A673 (cell line): ENCODE measurements at places on chromosomes 2 and 18. TPM values are rescaled to one million over a fixed set of nuclear protein-coding genes. Genes with fewer than 3 reads are reported as not detected.
A peak's percentile ranks its signal among the peaks of the same experiment; 100 is the strongest.

DNA sequence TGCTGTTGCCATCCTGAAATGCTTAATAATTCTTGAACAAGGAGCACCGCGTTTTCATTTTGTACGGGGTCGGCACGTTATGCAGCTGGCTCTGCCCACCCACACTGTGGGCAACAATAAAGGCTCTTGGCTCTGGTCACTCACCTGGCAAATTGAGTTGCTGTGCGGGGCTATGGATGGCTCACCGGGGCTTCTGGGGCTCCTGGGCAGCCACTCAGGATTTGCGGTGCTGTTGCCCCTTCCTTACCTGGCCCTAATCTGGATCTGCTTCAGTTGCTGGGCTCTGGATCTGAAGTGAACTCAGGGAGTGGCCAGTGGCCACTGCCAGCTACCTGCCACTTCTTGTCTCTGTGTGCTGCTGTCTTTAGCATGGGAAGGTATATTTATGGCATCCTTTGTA lies 22.7 kb downstream of the RHOB start:
- DNase-seq: no peak

The OTOF gene
- total RNA-seq: not detected in 2 replicates

GRCh38 chr2:174829550-174829949 lies 65.3 kb upstream of the CHRNA1 start:
- DNase-seq: no peak

DNA sequence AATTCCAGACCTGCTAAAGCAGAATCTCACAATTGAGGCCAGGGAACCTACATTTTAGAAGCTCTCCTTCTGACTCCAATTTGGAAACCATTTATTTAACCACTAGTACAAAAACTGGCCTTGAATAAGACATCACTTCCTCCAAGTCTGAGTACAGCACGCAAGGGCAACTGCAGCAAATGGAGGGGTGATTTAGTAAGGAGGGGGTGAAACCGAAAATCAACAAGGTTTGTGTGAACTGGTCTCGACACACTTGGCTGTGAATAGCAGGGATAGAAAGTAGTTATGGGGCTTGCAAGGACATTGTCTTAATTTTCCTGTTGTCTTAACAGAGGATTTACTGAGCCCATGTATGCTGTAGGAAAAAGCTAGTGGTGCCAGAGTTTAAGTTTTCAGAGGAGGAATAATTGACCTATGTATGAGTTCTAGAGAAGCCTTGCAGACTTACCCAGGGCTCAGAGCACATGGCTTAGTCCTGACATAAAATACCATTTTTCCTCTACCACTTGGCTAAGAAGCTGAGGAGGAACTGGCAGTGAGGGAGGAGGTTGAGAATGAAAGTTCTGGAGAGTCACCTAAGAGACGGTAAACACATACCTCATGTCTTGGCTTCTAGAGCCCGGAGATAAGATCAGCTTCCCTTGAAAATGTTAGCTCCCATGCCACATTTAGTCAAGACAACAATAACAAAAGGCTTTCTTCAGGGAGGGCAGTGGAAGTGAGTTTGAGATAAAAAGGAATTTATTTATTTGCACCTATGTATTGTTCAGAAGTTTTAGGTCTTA lies 114.8 kb downstream of the SMAD2 start:
- no peak for DNase-seq

GRCh38 chr2:23918837-23919489 lies 8.0 kb downstream of the ATAD2B start:
- no peak for DNase-seq

- no peak for DNase-seq
Measured at GRCh38 chr2:134132490-134132857, 121.4 kb upstream of the MGAT5 start.

GRCh38 chr2:9964334-9964980 lies 13.0 kb downstream of the GRHL1 start:
- no peak for DNase-seq

DNA sequence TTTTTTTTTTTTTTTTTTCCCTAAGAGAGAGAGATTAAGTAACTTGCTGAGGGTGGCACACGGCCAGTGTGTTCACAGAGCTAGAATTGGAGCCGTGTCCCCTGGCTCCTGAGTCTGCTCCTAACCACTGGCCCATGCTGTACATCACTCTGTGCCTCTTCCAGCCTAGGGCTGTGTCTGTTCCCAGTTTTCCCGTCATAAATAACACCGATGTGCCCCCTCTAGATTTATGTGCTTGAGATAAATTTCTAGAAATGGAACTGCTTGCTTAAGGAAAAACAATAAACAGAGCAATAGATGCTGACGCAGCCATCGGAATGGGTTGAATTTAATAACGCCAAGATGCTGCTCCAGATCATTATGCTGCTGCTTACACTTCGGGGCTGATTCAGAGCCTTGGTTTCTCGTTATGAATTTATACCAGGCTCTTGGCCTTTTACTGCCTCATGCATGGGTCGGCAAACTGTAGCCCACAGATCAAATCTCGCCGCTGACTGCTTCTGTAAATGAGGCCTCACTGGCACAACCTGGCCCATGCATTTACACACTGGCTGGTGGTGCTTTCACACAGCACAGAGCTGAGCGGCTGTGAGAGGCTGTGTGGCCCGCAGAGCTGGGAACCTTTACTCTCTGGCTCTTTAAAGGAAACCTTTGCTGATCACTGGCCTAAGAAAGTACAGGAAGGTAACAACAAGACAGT lies 58.1 kb downstream of the NDUFA10 start:
- DNase-seq: no peak

DNA sequence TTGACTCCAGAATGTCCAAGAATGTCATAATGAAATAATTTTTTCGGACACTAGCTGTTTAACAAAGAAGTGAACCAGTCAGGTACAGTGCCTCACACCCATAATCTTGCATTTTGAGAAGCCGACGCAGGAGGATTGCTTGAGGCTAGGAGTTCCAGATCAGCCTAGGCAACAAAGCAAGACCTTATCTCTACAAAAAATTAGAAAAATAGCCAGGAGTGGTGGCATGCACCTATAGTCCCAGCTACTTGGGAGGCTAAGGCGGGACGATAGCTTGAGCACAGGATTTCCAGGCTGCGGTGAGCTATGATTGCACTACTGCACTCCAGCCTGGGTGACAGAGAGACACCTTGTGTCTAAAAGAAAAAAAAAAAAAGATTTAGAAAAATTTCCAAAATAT lies 235.8 kb upstream of the FN1 start:
- DNase-seq: no peak

- peak; percentile 17 for DNase-seq
Measured at GRCh38 chr2:69138247-69138772, 125.3 kb downstream of the ANTXR1 start.

DNA sequence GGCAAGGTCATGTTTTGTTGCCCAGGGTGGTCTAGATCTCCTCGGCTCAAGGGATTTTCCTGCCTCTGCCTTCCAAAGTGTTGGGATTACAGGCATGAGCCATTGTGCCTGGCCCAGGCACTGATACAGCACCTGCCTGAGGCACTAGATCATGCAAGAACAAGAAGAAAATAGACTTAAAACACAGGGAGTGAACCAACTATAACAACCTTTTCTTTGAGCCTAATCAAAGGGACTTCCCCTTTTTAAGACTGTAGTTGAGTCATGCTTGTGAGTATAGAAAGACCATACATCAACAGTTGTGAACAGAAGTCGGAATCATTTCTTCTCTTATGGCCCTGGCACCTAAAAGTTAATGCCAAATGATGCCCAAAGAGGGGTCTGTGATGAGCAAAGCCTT lies 47.9 kb upstream of the MAPRE2 start:
- no peak for DNase-seq

DNA sequence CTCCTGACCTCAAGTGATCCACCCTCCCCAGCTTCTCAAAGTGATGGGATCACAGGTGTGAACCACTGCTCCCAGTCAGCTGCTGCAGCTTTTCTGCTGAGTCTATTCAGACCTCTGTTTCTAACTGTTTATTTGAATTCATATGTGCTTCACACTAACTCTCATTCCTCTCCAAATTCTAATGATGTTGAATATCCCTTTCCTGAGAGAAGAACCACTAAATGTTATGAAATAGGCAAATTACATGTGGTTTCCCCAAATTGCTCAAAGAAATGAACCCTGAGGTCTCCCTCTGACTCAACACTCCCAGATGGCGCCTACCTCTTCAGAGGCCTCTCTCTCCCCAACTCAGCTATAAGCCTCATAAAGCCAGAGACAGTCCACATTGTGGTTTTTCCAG lies 98.6 kb downstream of the IRS1 start:
- DNase-seq: no peak

DNA sequence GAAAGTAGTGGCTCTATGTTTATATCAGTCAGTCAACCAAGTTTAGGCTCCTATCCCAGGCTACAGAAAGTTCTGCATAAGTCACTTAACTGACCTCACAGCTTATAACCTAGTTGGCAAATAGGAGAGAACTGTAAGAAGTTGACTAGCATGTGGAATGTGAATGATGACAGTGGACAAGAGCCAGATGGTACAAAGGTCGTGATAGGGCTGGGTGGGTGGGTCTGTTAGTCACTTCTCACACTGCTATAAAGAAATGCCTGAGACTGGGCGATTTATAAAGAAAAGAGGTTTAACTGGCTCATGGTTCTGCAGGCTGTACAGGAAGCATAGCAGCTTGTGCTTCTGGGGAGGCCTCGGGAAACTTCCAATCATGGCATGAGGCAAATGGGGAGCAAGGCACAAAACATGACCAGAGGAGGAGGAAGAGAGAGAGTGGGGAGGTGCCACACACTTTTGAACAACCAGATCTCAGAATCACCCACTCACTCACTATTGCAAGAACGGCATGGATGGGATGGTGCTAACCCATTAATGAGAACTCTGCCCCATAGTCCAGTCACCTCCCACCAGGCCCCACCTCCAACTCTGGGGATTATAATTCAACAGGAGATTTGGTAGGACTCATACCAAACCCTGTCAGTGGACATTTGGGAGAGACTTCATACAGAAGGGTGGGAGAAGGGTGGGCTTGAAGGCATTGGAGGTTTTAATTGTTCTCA lies 68.8 kb downstream of the LTBP1 start:
- no peak for DNase-seq

GRCh38 chr2:65802298-65802942 lies 370.0 kb upstream of the SPRED2 start:
- DNase-seq: no peak

- DNase-seq: peak; percentile 4
Measured at GRCh38 chr2:121860033-121860757, 104.7 kb downstream of the TSN start.

GRCh38 chr2:165792104-165792454 lies 2.0 kb downstream of the GALNT3 start:
- DNase-seq: no peak

The AFF3 gene
- not detected in 2 replicates for total RNA-seq

The AKAIN1 gene
- total RNA-seq: not detected in 2 replicates

The CTDP1 gene
- total RNA-seq: 22.5 and 22.6 TPM in 2 replicates

The FAP gene
- total RNA-seq: 0.88 and 2.3 TPM in 2 replicates

The THSD7B gene
- total RNA-seq: not detected in 2 replicates

The CNDP1 gene
- total RNA-seq: not detected in 2 replicates

DNA sequence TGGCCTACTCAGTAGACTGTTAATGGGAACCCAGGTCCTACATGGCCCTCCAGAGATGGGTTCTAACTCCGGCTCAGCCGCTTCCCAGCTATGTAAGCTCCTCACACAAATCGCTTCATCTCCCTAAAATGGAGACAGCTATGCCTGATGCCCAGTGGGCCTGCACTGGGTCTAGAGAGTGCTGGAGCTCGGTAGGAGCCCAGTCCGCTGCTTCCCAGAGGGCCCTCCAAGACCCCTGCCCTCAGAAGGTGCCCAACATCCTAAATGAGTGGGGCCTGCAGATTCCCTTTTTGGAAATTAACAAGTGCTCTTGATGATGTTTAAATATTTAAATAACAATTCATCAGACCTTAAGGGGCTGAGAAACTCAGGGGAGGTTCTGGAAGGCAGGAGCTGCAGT lies 47.1 kb downstream of the HS1BP3 start:
- DNase-seq: no peak

DNA sequence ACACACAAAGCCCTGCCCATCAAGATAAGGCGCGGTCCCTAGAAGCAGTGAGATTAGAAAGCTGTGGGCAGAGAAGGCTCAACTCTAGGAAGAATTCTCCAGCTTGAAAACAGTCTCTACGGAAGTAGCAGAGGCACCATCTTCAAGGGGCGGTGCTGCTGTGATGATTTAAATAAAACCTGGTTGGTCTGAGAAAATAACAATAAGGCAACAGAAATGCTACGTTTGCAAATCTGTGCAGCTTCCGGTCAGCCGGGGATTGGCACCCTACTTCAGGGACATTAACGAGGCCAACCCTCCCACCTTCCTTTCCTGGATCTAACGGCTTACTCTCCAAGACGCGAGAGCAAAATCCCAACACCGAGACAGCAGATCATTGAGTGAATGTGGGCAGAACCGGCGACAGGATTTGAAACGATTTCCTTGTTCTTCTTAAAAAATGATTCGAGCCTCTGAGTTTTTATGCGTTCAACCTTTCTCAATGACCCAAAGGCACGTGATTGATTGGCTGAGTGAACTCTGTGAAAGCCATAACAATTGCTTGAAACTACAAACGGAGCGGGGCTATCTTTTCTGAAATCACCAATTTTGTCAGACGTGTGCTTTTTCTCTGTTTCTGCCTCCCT lies 93.7 kb upstream of the ZNF516 start:
- DNase-seq: no peak

DNA sequence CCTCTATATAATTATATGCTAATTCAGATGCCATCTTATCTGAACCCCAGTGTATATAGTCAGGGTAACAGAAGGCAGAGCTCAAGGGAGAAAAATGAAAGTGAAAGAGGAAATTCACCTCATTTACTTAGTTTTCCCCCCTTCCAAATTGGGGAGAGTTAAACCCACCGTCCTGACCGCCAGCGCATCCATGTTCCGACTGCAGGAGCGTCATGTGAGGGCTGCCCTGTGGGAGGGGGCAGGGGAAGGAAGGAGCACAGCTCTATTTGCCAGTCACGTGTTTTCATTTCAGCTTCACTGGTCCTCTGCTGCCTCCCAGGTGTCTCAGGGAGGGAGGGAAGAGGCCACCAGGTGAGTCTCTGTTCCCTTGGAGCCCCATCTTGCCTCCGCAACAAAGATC lies 13.2 kb downstream of the CNNM4 start:
- DNase-seq: no peak

The RGPD3 gene
- total RNA-seq: 0.30 and 0.57 TPM in 2 replicates

The XRCC5 gene
- total RNA-seq: 508 and 534 TPM in 2 replicates

The ZNG1B gene
- total RNA-seq: 54.6 and 65.5 TPM in 2 replicates

- no peak for DNase-seq
Measured at GRCh38 chr2:133516405-133517026, 51.7 kb downstream of the NCKAP5 start.

DNA sequence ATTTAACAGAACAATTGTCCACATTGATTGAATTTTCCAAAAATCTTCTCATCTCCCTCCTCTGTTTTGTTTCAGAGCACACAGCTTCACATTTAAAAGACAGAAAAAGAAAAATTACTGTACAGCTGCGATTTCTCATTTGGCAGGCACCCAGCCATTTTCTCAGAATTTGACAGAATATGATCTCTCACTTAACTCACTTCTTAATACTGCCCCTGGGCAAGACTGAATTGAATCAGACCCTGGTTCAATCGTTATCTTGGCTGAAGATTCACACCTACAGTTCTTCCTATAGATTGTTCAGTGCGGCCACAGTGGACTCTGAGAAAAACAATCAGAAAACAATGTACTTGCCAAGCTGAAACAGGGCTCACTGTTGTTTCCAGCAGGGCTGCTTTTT lies 90.2 kb upstream of the LHCGR start:
- DNase-seq: no peak

GRCh38 chr2:239457586-239458445 lies 57.0 kb upstream of the HDAC4 start:
- no peak for DNase-seq
